T-helper 1 cell (primary cell): ENCODE measurements at places on chromosomes 7 and 10.

GRCh38 chr7:128353189-128353588, 8.3 kb downstream of the PRRT4 start:
- DNase-seq = no peak

DNA sequence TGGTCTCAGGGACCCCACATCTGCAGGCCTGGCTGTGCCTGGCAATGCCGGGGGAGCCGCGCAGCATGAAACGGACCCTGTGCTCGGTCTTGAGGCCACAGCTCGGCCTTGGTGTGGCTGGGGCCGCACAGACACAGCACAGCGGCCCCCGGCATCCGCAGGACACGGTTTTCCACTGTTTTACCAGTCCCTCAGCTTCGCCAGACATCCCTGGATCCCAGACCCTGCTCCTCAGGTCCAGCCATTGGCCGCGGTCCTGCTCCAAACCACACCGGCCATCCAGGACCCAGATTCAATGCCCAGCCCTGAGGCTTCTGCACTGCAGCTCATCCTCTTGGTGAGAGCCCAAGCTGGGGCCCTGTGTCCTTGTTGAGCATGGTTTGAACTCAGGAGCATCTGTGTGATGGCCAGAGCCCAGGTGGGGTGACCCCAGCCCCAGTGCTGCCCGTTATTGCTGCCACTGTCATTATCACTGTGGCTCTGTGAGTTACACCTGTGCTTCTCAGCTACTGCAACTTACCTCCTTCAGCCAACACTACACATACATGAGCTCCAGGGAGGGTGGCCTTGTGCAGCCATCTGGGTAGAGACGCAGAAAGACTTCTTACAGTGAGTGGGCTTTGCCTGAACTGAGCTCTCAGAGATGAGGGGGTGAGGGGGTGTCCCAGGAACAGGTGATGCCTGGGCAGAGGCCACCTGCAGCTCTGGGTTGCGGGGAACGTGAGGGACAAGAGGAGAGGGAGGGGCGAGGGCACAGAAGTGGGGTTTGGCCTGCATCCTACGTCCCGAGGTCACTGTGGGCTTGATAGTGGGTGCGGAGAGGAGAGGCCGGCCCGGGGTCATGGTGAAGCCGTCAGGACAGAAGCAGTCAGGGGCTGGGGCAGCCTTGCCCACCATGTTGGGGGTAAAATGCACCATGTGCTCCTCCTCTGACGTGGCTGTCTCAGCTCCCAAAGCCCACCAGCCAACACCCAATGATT, 567.6 kb downstream of the PTPRN2 start:
- no peak for DNase-seq

GRCh38 chr7:111384065-111384891, 178.0 kb downstream of the IMMP2L start:
- DNase-seq = no peak

DNA sequence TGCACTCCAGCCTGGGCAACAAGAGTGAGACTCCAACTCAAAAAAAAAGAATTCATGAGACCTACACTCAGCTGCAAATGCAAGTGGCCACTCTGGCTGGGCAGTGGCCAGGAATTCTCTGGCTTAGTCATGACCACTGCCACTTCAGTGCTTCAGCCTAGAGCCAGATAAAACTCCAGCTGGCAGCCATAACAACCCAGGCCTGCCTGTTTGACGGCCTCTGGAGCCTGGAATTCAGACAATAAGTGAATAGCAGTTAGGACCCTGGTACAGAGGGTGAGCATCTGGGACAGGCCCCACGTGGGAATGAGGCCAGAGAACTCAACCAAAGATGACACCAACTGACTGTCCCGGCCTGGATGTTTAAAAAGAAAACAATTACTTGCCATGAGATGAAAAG, 18.9 kb downstream of the RCC1L start:
- no peak for DNase-seq

GRCh38 chr10:76160446-76161300, 729.2 kb downstream of the LRMDA start:
- no peak for DNase-seq
